Stimulated activated CD8-positive, alpha-beta memory T cell treated with anti-CD3 and anti-CD28 coated beads, Interleukin-4, amount 100 ng/mL, for 1 hour (primary cell): ENCODE measurements at places on chromosomes 13 and 19.

DNA sequence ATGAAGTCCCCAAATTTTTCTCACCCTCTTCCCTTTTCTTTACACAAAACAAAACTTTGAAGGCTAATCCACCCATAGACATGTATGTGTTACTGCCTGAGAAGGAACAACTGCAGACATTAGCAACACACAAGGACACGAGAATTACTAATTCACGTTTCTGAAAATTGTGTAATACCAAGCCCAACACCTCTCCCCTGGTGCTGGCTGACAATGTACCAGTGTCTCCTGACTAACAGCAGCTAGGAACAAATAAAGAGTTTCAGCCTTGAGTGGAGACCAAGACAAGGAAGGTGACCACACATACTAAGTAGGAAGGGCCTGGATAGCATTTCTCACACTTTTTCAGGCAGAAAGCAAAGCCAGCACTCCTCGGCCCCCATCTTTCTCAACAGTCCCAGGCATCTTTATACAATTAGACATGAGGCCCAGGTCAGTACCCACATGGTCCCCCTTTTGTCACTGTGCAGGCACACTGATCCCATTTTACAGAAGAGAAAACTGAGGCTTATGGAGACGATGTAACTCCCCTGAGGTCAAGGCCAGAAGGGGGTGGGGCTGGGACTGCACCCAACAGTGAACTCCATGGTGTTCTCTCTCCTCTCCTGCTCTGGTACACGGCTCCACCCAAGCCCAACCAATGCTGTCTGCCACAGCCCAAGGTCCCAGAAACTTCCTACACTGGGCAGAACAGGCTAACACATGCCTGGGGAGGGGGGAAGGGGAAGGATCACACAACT lies 8.7 kb downstream of the BRD4 start:
- no peak for DNase-seq

GRCh38 chr13:99192480-99192879 lies 8.2 kb upstream of the UBAC2 start:
- DNase-seq = no peak

- DNase-seq = no peak
Observed at GRCh38 chr19:58010507-58010906, 7.9 kb upstream of the ZNF606 start.

DNA sequence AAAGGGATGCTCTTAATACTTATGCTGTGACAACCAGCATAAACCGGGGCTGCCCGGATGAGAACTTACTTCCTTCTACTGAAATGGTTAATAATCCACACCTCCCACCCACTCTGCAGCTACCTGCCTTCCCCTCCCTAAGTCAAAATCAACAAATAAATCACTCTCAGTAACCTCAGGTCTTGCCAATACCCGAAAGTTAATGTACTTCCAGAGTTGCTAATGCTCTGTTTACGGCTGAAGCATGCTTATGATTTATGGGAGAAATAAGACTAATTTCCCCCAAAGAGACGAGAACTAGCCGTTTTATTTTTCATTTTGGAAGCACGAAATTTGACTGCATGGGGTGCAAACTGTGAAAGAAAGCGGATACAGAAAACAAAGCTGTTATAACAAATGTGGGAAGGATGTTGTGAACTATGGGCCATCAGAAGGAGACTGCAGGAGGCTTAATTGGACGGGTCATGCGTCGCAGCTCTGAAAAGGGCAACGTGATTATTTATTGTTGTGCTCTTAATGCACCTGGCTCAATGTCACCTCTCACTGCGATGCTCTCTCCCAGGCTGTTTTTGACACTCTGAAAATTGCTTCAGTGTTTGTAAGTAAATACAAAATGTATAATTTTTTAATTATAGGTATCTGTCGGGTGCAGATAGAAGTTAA lies 114.0 kb upstream of the SLC7A1 start:
- no peak for DNase-seq

- DNase-seq = no peak
Observed at GRCh38 chr19:52219611-52220010, 29.8 kb downstream of the PPP2R1A start.
